ENCODE measurements at places on chromosomes 2 and 18. TPM values are rescaled to one million over a fixed set of nuclear protein-coding genes. Genes with fewer than 3 reads are reported as not detected.

GRCh38 chr2:191635333-191636234 is 42.4 kb upstream of the NABP1 start:
- no peaks in the 10 kb centered on the region for H3K4me1 ChIP-seq
- H3K4me3 ChIP-seq: no peak overlapping the region
- no peak for DNase-seq
- no peaks in the 10 kb centered on the region for H3K27me3 ChIP-seq
- H3K36me3 ChIP-seq: no peaks in the 10 kb centered on the region

- H3K27me3 ChIP-seq: no peaks in the 10 kb centered on the region
- H3K4me1 ChIP-seq: no peaks in the 10 kb centered on the region
- H3K36me3 ChIP-seq: no peaks in the 10 kb centered on the region
- H3K4me3 ChIP-seq: no peak overlapping the region
- H3K27ac ChIP-seq: no peak overlapping the region
Measured at GRCh38 chr2:59988341-59988740, 565.1 kb downstream of the BCL11A start.

GRCh38 chr2:152328013-152328412 is 7.0 kb upstream of the FMNL2 start:
- no peaks in the 10 kb centered on the region for H3K36me3 ChIP-seq
- no peak overlapping the region for H3K27ac ChIP-seq
- H3K4me1 ChIP-seq: no peaks in the 10 kb centered on the region
- DNase-seq: no peak
- H3K4me3 ChIP-seq: no peak overlapping the region
- H3K27me3 ChIP-seq: no peaks in the 10 kb centered on the region

DNA sequence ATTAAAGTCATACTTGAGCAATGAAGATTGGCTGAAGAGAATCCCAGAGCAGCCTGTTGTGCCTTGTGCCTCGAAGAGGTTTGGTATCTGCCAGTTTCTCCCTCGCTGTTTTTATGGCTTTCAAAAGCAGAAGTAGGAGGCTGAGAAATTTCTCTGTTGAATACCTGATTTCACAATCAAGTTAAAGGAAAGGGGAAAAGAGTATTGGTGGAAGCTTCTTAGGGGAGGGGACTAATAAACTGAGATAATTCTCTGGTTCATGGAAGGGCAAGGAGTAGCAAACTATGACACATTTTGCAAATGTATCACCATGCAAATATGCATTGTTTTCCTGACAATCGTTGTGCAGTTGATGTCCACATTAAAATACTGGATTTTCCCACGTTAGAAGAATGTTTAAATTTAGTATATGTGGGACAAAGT is at the start of gene IL1B:
Gene IL1B (minus strand): TSS at position 85 of the 423 bp plus-strand sequence. CDS start 550 bp downstream, outside the sequence.
- no peaks in the 10 kb centered on the region for H3K36me3 ChIP-seq
- peak; percentile 93 for DNase-seq
- H3K27me3 ChIP-seq: no peaks in the 10 kb centered on the region
- H3K27ac ChIP-seq: no peak within 1 kb of the TSS
- H3K4me3 ChIP-seq: no peak within 1 kb of the TSS
- H3K4me1 ChIP-seq: no peaks in the 10 kb centered on the region

DNA sequence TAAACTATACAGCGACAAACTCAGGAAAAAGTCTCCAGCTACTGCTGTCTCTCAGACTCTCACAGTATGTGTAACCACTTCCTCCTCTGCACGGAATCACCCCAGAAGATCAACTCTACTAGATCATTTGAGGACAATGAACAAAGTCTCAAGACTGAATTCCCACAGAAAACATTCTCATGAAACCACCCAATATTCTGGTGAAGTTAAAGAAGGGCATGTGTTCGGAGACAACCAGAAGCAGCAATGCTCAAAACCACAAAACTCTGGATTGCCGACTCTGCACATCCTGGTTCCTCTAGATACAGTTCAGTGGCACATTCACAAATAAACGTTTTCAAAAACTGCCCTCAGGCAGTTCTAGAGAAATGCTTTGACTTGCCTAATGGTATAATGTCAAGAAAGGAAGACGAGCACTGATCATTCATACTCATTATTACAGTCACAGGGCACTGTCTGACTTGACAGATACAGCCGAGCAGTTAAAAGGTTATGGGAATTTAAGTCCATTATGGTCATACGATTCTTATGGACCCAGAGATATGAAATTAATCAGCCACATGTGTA is 91.9 kb upstream of the STK17B start:
- H3K4me3 ChIP-seq: no peak overlapping the region
- no peaks in the 10 kb centered on the region for H3K27me3 ChIP-seq
- peaks cover 18% of the 10 kb centered on the region for H3K4me1 ChIP-seq
- no peaks in the 10 kb centered on the region for H3K36me3 ChIP-seq

DNA sequence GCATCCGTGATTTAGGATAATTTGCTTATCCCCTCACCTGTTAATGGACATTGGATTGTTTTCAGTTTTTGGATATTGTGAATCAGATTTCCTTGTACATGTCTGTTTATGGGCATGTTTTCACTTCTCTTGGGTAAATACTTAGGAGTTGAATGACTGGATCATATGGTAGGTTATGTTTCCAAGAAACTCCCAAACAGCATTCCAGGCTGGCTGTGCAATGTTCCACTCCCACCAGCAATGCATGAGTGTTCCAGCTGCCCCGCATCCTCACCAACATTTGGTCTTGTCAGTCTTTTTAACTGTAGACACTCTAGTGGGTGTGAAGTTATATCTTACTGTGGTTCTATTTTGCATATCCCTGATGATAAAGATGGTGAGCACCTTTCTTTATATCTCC is 8.9 kb upstream of the LRRFIP1 start:
- no peaks in the 10 kb centered on the region for H3K27me3 ChIP-seq
- no peak overlapping the region for H3K27ac ChIP-seq
- DNase-seq: no peak
- H3K4me1 ChIP-seq: peaks cover 39% of the 10 kb centered on the region
- no peak overlapping the region for H3K4me3 ChIP-seq
- no peaks in the 10 kb centered on the region for H3K36me3 ChIP-seq

GRCh38 chr18:73551211-73551610 is 596.4 kb downstream of the FBXO15 start:
- no peaks in the 10 kb centered on the region for H3K4me1 ChIP-seq
- no peaks in the 10 kb centered on the region for H3K36me3 ChIP-seq
- no peak overlapping the region for H3K27ac ChIP-seq
- DNase-seq: no peak
- no peak overlapping the region for H3K4me3 ChIP-seq

DNA sequence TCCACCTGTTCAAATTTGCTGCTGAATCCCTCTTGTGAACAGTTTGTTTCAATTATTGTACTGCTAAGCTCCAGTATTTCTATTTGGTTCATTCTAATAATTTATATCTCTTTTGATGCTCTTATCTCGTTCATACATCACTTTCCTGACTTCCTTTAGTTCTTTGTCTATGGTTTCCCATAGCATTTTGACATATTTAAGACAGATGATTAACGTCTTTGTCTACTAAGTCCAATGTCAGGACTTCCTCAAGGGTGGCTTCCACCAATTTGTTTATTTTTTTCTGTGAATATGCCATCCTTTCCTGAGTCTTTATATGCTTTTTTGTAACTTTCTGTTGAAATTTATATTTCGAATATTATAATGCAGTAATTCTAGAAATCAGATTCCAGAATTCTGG is 9.6 kb downstream of the PIGN start:
- H3K4me1 ChIP-seq: no peaks in the 10 kb centered on the region
- no peak overlapping the region for H3K4me3 ChIP-seq
- no peak for DNase-seq
- H3K27ac ChIP-seq: no peak overlapping the region
- no peaks in the 10 kb centered on the region for H3K27me3 ChIP-seq

GRCh38 chr2:37168217-37168981 is 11.6 kb upstream of the EIF2AK2 start:
- DNase-seq: peak; percentile 63
- no peaks in the 10 kb centered on the region for H3K27me3 ChIP-seq
- no peak overlapping the region for H3K27ac ChIP-seq
- no peaks in the 10 kb centered on the region for H3K36me3 ChIP-seq
- no peak overlapping the region for H3K4me3 ChIP-seq

The FBXO15 gene
- 4.6 TPM for polyA plus RNA-seq

The SPDYA gene
- polyA plus RNA-seq: 2.1 TPM

The RAB6C gene
- polyA plus RNA-seq: not detected

The ABCB6 gene
- 32.9 TPM for polyA plus RNA-seq

All from cardiac muscle cell (in vitro differentiated cells and primary cell).